ENCODE measurements at places on chromosomes 6 and 20. TPM values are rescaled to one million over a fixed set of nuclear protein-coding genes. Genes with fewer than 3 reads are reported as not detected.

SLC17A3 gene
- not detected for total RNA-seq

GPX5 gene
- total RNA-seq = not detected

LAMA5 gene
- total RNA-seq = 282 TPM

RPN2 gene
- 160 TPM for total RNA-seq

All from lower lobe of right lung (tissue), 2 donors.